ENCODE measurements at places on chromosomes 4 and X.

GRCh38 chrX:53195401-53195800, 29.6 kb downstream of the KDM5C start:
- no peak for DNase-seq

GRCh38 chr4:132498215-132498614, 650.9 kb upstream of the PCDH10 start:
- no peak for DNase-seq

DNA sequence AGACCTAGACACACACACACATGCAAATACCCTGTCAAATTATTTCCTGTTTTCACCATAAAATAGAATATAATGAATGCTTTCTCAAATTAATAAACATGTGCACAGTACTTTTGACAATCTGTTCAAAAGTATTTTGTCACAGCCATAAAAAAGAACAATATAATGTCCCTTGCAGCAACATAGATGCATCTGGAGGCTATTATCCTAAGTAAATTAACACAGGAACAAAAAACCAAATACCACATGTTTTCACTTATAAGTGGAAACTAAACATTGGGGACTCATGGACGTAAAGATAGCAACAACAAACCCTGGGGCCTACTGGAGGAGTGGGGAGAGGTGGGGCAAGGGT, 15.5 kb downstream of the RAB40A start:
- no peak for DNase-seq

- DNase-seq: peak; percentile 59
Observed at GRCh38 chr4:22389240-22389870, 126.5 kb downstream of the ADGRA3 start.

DNA sequence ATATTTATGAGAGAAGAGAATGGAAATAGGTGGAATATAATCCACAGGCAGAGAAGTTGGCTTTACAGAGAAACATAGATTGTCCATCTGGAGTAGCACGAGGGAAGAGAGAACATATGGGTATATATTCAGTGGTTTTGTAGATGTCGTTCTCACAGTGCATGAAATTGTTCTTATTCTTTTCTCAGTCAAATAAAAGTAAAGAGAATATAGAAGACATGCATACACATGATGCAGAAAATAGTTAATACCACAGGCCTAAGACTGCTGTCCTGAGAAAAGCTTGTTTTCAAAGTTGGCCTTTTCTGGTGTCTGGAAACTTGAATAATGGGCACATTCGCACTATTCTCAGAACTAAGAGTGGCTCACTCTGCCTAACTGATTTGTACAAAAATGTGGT, 378.1 kb downstream of the GABRG1 start:
- DNase-seq: no peak

DNA sequence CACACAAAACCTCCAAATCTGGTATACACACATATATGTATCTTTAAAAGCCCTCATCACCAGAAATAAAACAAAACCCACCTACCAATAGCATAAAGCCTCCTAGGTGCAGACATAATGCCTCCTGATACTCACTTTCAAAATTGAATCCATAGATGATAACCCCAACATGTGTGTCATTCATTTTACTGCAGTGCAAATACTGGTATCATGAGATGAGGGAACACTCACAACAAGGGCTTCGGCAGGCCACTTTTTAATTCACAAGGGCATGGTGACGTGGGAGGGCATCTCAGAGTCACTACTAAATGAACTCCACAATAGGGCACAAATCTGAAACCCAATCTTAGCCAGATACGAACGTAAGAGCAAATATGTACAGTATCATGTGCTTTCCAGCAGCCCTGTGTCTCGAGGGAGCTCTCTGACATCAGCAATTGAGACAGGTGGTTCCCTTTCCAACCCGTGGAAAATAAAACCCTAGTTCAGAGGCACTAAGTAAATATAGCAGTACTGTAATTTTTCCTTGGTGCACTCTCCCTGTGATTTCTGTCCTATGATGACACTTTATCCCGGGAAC, 14.1 kb upstream of the PPARGC1A start:
- no peak for DNase-seq

DNA sequence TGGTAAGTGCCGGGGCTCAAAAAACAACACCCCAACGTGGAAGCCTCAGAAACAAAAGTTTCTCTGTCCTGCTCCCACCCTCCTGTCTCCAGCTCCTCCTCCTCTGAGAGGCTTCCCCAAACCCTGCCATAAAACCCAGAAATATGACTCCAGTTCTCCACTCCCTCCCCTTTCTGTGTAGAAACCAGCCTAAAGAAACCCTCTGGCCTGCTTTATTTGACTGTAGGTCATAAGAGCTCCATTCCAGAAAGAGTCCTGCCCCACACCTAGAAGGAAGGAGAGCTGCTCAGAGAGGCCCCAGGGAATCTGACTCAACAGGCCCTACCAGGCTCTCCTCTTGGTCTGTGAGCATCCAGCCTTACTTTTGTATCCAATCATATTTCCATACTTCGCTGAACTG, 872 bp upstream of the S100P start:
- DNase-seq: peak; percentile 29

- no peak for DNase-seq
Observed at GRCh38 chr4:11455201-11455835, 26.6 kb upstream of the HS3ST1 start.

- no peak for DNase-seq
Observed at GRCh38 chr4:105179539-105180401, 33.1 kb downstream of the TET2 start.

DNA sequence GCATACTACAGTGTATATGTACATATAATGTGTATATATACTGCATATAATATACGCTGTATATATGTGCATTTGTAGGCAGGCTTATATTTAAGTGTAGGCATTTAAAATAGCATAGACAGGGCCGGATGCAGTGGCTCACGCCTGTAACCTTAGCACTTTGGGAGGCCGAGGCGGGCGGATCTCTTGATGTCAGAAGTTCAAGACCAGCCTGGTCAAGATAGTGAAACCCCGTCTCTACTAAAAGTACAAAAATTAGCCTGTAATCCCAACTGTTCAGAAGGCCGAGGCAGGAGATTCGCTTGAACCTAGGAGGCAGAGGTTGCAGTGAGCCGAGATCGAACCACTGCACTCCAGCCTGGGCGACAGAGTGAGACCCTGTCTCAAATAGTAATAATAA, 78.4 kb downstream of the JAKMIP1 start:
- DNase-seq: no peak

DNA sequence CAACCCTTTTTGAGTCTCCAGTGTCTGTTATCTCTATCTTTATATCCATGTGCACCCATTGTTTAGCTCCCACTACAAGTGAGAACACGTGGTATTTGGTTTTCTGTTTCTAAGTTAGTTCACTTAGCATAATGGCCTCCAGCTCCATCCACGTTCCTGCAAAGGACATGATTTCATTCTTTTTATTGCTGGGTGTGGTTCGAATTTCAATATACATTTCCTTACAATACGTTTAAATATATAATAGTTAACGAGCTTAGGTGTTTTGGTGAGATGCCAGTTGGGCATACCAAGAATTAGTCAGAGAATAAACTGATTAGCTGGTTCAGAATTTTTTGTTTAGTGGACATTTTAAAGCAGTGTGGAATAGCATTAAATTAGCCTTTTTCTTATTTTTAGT, 196.7 kb downstream of the CFAP47 start:
- no peak for DNase-seq

- DNase-seq: no peak
Observed at GRCh38 chr4:68077737-68078136, 51.9 kb downstream of the TMPRSS11F start.

DNA sequence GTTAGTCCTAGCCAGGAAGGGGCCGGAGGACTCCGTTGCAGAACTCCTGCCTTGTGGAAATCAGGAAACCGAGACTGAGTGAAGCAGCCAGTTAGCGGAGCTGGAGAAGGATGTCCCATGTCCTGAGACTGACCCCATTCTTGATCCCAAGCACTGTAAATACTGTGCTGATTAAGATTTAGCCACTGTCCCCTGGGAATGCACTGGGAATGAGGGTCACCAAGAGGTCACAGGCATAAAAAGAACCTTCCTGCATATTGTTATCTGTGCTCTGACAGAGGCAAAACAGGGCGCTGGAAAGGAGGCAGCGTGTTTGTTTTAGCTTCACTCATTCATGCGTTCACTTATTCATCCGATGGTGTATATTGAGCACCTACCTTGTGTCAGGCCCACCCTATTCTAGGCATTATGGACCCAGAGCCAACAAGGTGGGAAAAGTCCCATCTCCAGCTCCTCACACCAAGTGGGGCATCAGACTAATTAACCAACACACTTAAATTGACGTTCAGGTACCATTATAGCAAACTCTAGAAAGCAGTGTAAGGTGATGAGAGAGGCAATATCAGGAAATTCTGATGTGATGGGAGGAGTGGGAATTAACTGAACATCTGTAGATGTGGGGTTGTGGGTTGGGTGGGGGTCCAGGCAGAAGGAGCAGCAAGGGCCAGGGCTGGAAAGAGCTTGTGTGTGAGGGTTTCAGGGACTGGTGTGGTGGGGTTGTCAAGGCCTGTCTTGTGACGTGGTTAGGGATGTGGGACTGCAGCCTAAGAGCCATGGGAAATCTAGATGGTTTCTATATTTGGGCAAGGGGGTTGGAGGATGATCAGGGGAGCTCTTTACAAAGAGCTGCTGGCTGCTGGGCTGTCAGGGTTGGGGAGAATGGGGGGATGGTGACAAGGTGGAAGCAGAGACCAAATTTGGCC, 10.6 kb upstream of the SLC2A9 start:
- DNase-seq: no peak

DNA sequence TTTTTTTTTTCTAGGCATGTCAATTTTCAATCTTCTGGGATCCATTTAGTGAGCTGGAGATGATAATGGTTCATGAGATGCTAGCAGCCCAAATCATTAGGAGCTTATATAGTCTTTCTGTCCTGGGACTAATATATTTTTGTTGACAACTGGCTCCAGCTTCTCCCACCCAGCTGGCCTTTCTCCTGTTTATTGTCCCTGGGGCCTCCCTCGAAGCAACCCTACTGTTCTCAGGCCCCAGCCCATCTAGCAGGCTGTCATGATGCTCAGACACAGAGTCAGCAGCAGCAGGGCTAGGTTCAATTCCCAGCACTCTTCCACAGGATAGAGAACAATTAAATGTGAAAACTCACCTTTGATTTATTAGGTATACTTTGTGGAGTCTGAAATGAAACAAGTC, 127.6 kb upstream of the MID1 start:
- no peak for DNase-seq

DNA sequence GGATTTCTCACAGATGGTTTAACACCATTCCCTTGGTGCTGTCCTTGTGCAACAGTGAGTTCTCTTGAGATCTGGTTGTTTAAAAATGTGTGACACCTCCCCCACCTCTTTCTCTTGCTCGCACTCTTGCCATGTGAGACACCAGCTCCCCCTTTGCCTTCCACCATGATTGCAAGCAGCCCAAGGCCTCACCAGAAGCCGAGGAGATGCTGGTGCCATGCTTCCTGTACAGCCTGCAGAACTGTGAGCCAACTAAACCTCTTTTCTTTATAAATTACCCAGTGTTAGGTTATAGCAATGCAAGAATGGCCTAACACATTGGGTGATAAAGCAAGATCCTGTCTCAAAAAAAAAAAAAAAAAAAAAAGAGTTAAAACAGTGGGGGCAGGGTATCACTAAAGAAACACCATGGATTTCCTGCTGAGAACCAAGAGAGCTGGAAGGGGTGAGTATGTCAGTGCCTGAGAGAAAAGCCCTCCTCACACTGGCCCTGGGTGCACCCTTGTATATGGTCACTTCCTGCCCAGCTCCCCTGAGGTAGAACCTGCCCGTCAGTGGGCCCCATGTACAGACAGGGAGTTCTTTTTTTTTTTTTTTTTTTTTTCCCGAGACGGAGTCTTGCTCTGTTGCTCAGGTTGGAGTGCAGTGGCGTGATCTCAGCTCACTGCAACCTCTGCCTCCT, 46.4 kb downstream of the APOO start:
- DNase-seq: no peak

Measured in GM03348 (cell line).